Kidney (tissue), 22 donors: ENCODE measurements at places on chromosomes 12 and 14. TPM values are rescaled to one million over a fixed set of nuclear protein-coding genes. Genes with fewer than 3 reads are reported as not detected.

The HHIPL1 gene
- 0.88 TPM for total RNA-seq

The STON2 gene
- total RNA-seq = 86.6 TPM

The HSPB8 gene
- total RNA-seq = 81.3 TPM

The OVCH1 gene
- total RNA-seq = 0.35 TPM

The OR4Q2 gene
- not detected for total RNA-seq

The CHST11 gene
- 23.3 TPM for total RNA-seq

The MYH6 gene
- 0.03 TPM for total RNA-seq

The POU6F1 gene
- 20.0 TPM for total RNA-seq

The SLC22A17 gene
- 35.3 TPM for total RNA-seq

The NTF3 gene
- 3.5 TPM for total RNA-seq

The GPR33 gene
- total RNA-seq = not detected

DNA sequence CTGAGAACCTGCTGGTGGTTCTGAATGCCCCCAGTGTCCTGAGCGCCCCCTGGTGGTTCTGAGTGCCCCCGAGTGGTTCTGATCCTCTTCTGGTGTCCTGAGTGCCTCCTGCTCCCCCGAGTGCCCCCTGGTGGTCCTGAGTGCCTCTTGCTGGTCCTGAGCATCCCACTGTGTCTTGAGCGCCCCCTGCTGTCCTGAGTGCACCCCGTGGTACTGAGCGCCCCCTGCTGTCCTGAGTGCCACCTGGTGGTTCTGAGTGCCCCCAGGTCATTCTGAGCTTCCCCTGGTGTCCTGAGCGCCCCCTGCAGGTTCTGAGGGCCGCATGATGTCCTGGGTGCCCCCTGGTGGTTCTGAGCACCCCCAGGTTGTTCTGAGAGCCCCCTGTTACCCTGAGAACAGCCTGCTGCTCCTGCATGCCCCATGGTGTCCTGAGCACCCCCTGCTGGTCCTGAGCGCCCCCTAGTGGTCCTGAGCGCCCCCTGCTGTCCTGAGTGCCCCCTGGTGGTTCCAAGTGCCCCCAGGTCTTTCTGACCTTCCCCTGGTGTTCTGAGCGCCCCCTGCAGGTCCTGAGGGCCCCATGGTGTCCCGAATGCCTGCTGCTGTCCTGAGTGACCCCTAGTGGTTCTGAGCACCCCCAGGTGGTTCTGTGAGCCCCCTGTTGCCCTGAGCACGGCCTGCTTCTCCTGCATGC, 1165.4 kb downstream of the TMEM121 start:
- no peaks in the 10 kb centered on the region for H3K27me3 ChIP-seq
- no peak overlapping the region for H3K4me3 ChIP-seq
- DNase-seq = no peak
- no peaks in the 10 kb centered on the region for H3K4me1 ChIP-seq

DNA sequence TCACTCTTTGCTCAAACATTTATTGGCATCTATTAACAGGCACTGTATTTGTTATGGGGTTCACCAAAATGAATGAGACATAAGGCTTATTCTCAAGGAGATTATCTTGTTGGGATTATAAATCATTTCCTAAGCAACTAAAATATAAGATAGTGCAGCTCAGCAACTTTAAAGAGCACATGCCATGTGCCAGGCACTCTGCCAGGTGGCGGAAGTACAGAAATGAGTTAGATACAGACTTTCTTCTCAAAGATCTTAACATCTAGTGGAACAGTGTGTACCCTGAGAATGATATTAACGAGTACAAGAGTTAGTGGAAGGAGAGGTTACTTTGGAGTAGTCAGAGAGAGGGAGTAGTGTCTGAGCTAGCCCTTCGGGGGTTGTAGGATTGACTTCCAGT, 28.4 kb upstream of the TOMM20L start:
- H3K36me3 ChIP-seq = peaks cover 14% of the 10 kb centered on the region
- H3K4me3 ChIP-seq = no peak overlapping the region
- H3K27ac ChIP-seq = no peak overlapping the region
- no peaks in the 10 kb centered on the region for H3K4me1 ChIP-seq
- DNase-seq = no peak

GRCh38 chr14:60101786-60102185, 10.1 kb downstream of the PCNX4 start:
- no peaks in the 10 kb centered on the region for H3K36me3 ChIP-seq
- H3K4me3 ChIP-seq = no peak overlapping the region
- peaks cover 3% of the 10 kb centered on the region for H3K4me1 ChIP-seq
- no peak overlapping the region for H3K27ac ChIP-seq

DNA sequence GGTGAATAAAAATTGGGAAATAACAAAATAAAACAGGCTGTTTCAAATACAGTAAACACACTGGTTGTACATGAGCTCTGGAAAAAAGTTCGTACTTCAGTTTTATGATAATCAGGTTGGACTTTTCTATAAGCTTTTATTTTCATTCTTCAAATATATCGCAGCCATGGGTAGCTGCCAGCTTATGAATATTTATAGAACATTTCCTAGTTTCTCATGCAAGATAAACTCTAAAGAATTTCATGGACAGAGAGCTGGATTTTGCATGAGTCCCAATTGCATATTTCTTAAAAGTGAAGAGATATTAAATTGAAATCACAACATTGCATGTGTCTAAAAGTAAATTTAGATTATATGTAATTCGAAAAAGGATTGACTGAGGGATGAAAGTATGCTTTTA, 827.6 kb downstream of the SLC6A15 start:
- no peaks in the 10 kb centered on the region for H3K36me3 ChIP-seq
- H3K27me3 ChIP-seq = no peaks in the 10 kb centered on the region
- H3K27ac ChIP-seq = no peak overlapping the region

DNA sequence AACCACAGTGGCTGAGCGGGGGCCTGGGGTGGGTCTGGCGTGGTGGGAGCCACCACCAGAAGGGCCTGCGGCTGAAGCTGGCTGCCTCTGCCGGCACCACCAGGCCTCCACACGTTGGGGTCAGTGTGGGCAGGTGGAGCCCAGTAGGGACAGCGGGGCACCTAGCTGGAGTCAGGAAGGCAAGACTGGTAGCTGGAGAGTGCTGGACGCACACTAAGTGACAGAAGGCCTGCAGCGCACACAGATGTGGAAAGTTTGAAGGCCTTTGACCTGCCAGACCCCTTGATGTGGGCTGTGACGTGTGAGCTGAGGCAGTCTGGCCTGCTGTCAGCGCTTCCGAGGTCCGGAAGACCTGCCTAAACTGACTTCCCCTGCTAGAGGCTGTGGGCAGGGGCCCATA, 26.3 kb downstream of the RIN3 start:
- no peaks in the 10 kb centered on the region for H3K36me3 ChIP-seq
- DNase-seq = no peak
- H3K4me1 ChIP-seq = peaks cover 22% of the 10 kb centered on the region
- H3K27ac ChIP-seq = peak overlapping the region; percentile 36
- H3K4me3 ChIP-seq = no peak overlapping the region

GRCh38 chr12:91506452-91506851, 323.8 kb upstream of the DCN start:
- H3K36me3 ChIP-seq = no peaks in the 10 kb centered on the region
- H3K27ac ChIP-seq = no peak overlapping the region
- H3K4me1 ChIP-seq = no peaks in the 10 kb centered on the region
- no peak for DNase-seq
- no peaks in the 10 kb centered on the region for H3K27me3 ChIP-seq

DNA sequence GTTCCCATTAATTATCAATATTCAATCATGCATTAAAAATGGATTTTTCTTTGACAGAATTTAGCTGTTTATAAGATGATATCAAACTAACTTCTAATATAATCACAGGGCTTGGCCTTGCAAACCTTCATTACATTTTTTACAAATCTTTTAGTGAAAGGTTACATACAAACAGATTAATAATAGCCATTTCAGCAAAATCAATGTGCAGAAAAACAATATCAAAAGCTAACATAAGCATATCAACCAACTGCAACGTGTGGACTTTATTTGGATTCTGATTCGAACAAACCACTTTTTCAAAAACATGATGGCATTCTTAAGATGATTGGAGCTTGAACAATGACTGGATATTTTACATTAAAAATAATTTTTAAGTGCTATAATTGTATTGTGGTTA, 93.6 kb downstream of the OTX2 start:
- H3K36me3 ChIP-seq = no peaks in the 10 kb centered on the region
- no peaks in the 10 kb centered on the region for H3K27me3 ChIP-seq
- no peaks in the 10 kb centered on the region for H3K4me1 ChIP-seq

GRCh38 chr12:54350743-54351142, 13.5 kb downstream of the GPR84 start:
- H3K36me3 ChIP-seq = peaks cover 11% of the 10 kb centered on the region
- H3K4me3 ChIP-seq = no peak overlapping the region
- H3K4me1 ChIP-seq = peaks cover 13% of the 10 kb centered on the region
- DNase-seq = no peak

DNA sequence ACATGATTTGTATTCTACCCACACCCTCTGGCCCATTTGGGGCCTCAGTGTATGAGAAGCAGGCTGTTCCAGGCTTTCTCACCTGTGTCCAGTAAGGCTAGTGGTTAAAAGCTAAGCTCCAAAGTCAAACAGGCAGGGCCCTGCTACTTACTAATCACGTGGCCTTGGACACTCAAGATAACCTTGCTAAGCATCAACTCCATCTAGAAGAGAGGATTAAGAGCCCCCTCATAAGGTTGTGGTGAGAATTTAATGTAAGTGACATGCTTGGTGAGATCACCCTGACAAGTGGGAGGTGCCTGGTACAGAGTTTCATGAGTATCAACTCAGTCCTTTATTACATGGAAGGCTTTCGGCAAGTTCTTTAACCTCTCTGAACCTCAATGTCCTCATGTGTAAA, 17.8 kb downstream of the ACSM4 start:
- no peaks in the 10 kb centered on the region for H3K36me3 ChIP-seq
- H3K27ac ChIP-seq = no peak overlapping the region
- DNase-seq = no peak
- H3K27me3 ChIP-seq = no peaks in the 10 kb centered on the region
- H3K4me1 ChIP-seq = no peaks in the 10 kb centered on the region
- no peak overlapping the region for H3K4me3 ChIP-seq

GRCh38 chr14:53979747-53980642, 23.4 kb upstream of the BMP4 start:
- no peak for DNase-seq
- no peak overlapping the region for H3K4me3 ChIP-seq

GRCh38 chr12:58668871-58669270, 251.4 kb downstream of the LRIG3 start:
- H3K27me3 ChIP-seq = no peaks in the 10 kb centered on the region
- H3K27ac ChIP-seq = no peak overlapping the region
- H3K4me3 ChIP-seq = no peak overlapping the region
- no peaks in the 10 kb centered on the region for H3K4me1 ChIP-seq
- no peaks in the 10 kb centered on the region for H3K36me3 ChIP-seq
- no peak for DNase-seq

DNA sequence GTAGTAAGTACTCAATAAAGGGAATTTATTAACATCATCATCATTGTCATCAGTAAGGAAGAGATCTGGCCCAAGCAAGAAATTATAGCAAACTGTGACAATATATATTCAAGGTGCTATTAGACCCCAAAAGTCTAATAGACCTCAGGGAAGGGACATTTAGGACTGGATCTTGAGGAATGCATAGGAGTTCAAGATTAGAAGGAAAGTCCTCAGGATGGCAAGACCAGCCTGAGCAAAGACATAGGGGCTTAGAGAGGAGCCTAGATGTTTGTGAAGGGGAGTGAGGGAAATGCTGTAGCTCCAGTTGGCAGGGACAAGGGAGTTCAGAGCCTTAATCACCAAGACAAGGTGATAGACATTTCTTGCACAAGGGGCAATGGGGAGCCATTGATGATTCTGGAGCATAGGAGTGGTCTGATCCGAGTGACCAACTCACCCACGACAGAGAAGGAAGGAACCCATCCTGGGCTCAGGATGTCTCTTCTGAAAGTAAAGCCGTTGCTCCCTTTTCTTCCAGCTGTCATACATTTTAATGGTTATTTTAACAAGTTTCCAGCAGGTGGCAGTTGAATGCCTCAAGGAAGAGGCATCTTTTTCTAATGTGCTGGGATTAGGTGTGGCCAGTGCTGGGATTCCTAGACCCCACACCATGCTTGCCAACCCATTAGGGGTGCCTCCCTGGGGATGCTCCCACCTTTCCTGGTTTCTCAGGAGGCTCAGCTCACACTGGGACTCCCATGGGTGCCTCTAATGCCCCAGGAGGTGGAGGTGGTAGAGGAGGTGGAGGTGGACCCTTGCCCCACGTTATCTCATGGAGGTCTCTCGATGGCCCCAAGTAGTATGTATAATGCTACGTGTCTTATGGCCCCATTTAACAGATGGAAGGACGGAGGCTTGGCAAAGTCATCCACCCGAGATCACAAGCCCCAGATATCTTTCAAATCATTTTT, 37.8 kb downstream of the PHETA1 start:
- H3K4me1 ChIP-seq = no peaks in the 10 kb centered on the region
- no peaks in the 10 kb centered on the region for H3K36me3 ChIP-seq
- peak; percentile 68 for DNase-seq
- no peak overlapping the region for H3K27ac ChIP-seq

- no peaks in the 10 kb centered on the region for H3K27me3 ChIP-seq
- H3K4me1 ChIP-seq = peaks cover 4% of the 10 kb centered on the region
- no peaks in the 10 kb centered on the region for H3K36me3 ChIP-seq
- H3K27ac ChIP-seq = no peak overlapping the region
- DNase-seq = no peak
- H3K4me3 ChIP-seq = no peak overlapping the region
These were observed 129.3 kb upstream of the SSTR1 start for GRCh38 chr14:38078393-38078792.

DNA sequence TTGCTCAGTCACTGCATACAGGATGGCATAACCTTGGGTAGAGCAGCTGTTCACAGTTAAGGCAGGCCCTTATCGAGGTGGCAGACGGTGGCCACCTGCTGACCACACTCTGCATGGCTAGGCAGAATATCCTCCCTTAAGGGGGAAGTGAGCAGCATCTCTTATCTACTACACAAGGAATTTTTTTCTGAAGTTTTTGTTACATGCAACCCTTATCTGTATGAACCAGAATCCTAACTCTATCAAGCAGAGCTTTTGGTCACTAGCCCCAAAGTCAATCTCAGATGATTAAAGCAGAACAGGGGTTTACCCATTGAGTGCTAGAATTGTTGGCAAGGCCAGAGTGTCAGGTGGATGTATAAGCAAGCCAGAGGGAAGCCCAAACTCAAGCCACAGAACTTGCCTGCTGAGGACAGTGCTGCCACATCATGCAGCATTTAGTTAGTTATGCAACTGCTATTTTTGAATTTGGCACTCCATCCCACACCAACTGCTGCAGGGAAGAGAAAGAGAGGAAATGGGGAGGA, 192.8 kb downstream of the TBX5 start:
- no peak for DNase-seq
- H3K27ac ChIP-seq = no peak overlapping the region
- H3K27me3 ChIP-seq = no peaks in the 10 kb centered on the region
- H3K36me3 ChIP-seq = no peaks in the 10 kb centered on the region

DNA sequence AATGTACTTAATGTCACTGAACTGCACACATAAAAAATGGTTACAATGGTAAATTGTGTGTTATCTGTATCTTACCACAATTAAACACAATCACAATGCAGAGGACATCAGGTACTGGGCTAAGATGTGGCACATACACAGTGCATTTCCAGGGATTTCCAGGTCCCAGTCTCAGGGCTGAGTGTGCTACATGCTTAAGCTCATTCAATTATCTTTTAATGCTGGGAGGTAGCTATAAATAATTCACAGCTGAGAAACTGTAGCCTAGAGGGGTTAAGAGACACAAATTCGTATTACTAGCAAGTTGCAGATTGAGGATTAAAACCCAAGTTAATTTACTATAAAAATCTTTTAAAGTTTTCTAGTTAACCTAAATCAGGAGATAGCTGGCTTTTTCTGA, 67.1 kb downstream of the CRACR2A start:
- H3K36me3 ChIP-seq = no peaks in the 10 kb centered on the region
- H3K27me3 ChIP-seq = no peaks in the 10 kb centered on the region
- no peak overlapping the region for H3K4me3 ChIP-seq
- no peak overlapping the region for H3K27ac ChIP-seq

- H3K27ac ChIP-seq = no peak overlapping the region
- H3K36me3 ChIP-seq = no peaks in the 10 kb centered on the region
- no peak overlapping the region for H3K4me3 ChIP-seq
These were observed 11.5 kb upstream of the KRT78 start for GRCh38 chr12:52860102-52860823.
